Stimulated activated CD8-positive, alpha-beta memory T cell treated with anti-CD3 and anti-CD28 coated beads, Interleukin-4, amount 100 ng/mL, for 4 hours (primary cell): ENCODE measurements at places on chromosomes 3 and 15.

DNA sequence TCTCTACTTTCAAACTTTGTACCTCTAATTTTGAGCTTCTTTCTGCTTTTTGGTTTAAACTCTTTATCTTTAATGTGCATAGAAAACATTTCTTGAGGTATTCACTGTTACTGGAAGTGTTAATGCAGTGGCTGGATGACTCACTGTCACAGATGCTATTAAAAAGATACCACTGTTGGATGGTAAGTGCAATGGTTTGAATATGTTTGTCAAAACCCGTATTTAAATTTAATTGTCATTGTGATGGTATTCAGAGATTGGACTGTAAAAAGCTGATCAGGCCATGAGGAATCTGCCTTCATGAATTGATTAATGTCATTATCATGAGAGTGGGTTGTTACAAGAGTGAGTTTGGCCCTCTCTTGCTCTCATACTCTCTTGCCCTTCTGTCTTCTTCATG is 70.6 kb downstream of the AP4E1 start:
- no peak for DNase-seq

GRCh38 chr3:111033470-111034050 is 38.1 kb upstream of the NECTIN3 start:
- DNase-seq = no peak

DNA sequence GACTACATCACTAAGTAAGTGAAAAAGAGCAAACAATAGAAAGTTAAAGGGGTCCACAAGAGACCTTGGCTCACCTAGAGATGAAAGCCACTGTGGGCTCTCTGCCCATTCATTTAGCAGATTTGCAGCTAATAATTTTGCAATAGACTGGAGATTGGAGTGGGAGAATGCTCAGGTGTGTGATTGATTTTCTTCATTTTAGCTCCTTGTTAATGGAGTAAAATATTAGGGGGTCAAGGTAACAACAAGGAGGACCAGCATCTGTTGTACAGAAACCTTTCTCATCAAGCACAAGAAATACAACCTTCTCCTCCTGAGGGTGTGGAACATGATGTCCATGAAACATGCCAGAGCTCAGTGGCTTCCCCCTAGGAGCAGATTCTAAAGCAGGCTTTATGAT is 63.2 kb downstream of the TMEM266 start:
- DNase-seq = no peak

DNA sequence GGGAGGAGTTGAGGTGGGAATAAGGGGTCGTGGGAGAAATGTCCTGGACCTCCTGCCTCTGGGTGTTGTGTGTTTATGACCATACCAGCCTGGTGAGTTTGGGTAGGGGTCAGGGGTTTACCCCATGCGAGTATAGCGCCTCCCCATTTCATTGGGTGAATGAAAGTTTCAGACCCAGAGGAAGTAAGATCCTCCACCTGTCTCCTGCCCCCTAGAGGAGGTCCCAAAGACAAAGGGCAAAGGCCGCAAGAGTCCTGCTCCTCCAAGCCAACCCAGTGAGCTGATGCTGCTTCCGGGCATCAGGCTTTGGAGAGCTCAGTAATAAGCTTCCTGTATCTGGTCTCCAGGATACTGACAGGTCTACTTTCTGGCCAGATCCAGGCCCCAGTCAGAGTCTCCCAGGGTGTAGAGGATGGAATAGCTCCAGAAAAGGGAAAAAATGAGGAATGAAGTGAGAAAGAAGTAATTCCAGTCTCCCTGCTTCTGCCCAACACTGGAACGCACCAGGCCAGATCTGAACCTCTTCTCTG is 6.4 kb upstream of the TBC1D21 start:
- DNase-seq = no peak

GRCh38 chr15:72077950-72078349 is 40.0 kb downstream of the MYO9A start:
- no peak for DNase-seq

- no peak for DNase-seq
Measured at GRCh38 chr15:38726187-38726586, 161.6 kb upstream of the RASGRP1 start.

GRCh38 chr3:149475451-149476060 is 1.1 kb downstream of the TM4SF4 start:
- DNase-seq = no peak

- DNase-seq = no peak
Measured at GRCh38 chr3:59064276-59064675, 14.5 kb upstream of the CFAP20DC start.

DNA sequence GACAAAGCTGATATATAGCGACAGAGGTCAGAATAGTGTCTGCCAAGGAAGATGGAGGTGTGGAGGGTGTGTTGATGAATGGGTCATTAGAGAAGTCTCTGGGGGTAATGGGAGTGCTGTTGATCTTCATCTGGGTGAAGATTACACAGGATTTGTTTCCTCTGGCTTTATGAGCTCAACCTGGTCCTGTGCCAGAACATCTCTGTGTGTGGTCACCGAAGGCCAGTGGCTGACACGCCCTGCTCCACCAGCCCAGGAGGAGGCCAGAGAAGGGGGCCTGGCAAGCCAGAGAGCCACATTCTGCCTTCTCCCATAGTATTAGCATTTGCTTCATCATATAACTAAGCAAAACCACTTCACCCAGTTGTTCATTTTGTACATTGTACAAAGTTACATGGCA is 121.1 kb downstream of the ZNF621 start:
- DNase-seq = no peak

DNA sequence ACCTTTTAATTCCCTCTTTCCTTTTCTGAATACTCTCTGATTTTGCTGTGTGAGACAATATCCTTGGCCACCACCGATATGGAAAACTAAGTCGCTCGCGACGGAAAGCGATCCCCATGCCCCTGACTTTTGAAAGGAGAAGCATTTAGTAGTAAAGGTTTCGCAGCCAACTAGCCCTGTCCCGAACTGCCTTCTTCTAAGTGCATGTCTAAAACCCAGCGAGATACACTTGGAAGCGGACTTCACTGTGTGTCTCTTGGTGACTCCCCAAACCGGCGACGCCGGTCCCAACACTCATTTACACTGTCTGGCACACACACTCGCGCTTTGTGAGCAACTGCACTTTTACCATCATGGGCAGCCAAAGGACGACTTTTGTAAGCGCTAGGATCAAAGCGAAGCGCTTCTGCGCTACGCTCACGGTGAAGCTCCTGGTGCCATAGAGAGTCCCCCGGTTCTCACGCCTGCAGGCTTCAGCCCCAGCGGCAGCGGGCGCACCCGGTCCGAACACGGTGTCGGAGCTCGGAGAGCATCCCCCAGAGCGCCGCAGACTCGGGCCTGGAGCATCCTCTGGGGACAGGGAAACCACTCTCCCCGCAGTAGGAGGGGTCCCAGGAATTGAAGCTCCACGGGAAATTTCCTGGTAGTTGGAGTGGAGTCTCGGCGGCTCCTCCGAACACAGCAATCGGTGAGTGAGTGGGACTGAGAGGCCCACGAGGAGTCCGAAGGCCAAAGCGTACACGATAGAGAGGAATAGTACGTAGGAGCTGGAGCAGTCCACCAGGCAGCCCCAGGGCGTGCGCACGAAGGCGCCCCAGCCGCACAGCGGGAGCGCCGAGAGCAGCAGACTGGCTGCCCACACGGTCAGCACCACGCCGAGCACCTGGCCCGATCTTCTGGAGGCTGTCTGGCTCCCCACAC is 1.4 kb downstream of the GPR149 start:
- no peak for DNase-seq

GRCh38 chr3:14178247-14179113 is at the start of the genes LSM3 and XPC:
LSM3 (plus strand) TSS chr3:14178817; CDS start chr3:14178861, 44 bp downstream.
XPC (minus strand) TSS chr3:14178601; CDS start chr3:14178568, 33 bp downstream.
- DNase-seq = peak; percentile 92

- no peak for DNase-seq
Measured at GRCh38 chr3:185549122-185549521, 3.3 kb downstream of the LIPH start.

GRCh38 chr15:49848282-49848724 is 227.5 kb downstream of the DTWD1 start:
- no peak for DNase-seq

GRCh38 chr15:88454236-88454635 is 13.0 kb downstream of the MRPL46 start:
- DNase-seq = no peak

DNA sequence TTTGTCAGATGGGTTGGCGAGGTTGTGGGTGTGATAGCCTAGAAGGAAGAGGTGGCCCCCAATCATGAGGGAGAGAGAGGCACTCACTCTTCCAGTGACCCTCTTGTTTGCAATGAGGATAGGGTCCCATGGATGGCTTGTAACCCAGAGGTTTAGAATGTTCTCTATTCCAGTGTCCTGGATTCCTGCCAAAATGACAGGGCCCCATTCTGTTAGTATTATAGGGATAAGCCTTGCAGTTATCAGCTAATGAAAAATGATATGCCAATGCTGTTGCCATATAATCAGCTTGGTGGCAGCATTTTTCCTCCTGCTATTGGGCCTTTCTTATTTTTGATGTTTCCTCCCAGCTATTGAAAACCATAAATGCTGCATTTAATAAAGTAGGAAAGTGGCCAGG is 23.3 kb upstream of the SENP7 start:
- no peak for DNase-seq

GRCh38 chr15:47769166-47769565 is 51.9 kb downstream of the SEMA6D start:
- DNase-seq = no peak

- no peak for DNase-seq
Measured at GRCh38 chr3:139443186-139443585, 33.1 kb downstream of the RBP2 start.

DNA sequence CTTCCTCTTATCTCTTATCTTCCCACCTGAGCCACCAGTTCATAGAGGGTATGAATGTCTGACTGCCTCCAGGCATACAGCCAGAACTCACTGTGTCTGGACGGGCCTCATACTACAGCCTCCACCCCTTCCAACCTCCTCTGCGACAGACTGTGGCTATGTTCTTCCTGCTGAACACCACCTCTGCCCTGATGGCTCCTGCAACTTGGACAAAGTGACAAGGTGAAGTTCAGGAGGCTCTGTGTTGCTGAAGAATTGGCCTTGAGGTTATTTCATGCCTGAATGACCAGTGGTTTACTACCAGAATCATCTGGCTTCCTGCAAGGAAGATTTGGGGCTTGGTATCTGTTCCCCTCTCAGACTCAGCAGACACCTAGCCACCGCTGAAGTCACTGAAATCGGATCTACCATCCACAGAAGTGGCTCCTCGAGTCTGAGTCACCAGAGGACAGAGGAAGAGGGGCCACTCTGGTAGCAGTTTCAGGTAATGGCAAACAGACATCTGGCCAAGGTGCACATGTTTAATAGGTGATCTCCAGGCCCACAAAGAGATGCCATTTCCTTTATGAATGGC is 14.2 kb upstream of the ULK3 start:
- DNase-seq = no peak

GRCh38 chr3:114441386-114441785 is 147.6 kb downstream of the TIGIT start:
- no peak for DNase-seq

- no peak for DNase-seq
Measured at GRCh38 chr3:81173514-81173913, 587.9 kb downstream of the GBE1 start.

- no peak for DNase-seq
Measured at GRCh38 chr3:87260270-87260669, 16.1 kb downstream of the POU1F1 start.

- no peak for DNase-seq
Measured at GRCh38 chr3:186172353-186172752, 63.5 kb upstream of the ETV5 start.

DNA sequence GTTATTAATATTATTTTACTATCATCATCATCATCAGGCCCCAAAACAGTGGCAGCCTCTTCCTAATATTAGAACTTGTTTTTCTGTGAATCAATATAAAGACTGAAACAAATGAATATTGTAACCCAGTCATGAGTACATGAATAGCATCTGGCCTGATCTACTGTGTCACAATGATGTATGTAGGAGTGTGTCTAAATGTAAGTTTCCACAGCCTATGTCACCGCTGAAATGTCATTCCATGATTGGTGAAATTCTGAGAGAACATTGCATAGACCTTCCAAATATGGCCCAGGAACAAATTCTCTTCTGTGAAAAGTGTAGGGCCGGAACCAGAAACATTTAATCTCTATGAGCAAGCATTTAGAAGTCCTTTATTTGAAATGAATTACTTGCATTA is 20.6 kb upstream of the C3orf49 start:
- DNase-seq = no peak

DNA sequence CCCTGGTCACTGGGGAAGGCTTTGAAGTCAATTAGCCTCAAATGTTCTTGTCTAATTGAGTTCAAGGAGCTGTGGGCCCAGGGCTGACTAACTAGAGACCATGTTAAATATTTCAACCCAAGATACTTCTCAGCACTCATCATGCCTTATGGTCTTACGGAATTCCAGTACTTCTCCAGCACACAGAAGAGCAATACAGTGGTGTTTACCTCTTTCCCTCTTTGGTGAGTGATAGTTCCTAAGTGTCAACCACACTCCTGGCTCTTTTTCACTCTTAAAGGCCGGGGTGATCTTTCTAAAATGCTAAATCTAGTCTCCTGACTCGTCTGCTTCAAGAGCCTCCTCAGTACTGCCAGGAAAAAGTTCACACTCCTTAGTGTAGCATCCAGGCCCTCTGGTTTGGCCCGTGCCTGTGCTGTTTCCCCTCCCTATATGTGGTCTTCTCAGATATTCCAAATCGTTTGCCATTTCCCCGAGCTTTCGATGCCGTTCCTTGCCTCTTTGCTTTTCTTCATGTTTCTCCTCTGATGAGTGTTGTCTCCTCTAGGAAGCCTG is 4.7 kb downstream of the MYZAP start:
- DNase-seq = no peak

DNA sequence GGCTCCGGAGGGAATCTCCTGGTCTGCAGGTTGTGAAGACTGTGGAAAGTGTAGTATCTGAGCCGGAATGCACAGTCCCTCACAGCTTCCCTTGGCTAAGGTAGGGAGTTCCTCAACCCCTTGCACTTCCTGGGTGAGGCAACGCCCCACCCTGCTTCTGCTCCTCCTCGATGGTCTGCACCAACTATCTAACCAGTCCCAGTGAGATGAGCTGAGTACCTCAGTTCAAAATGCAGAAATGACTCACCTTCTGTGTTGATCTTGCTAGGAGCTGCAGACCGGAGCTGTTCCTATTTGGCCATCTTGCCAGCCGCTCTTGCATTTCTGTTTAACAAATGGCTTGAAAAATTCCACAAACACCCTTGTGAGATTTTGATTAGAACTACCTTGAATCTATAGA is 156.1 kb downstream of the STXBP5L start:
- no peak for DNase-seq

DNA sequence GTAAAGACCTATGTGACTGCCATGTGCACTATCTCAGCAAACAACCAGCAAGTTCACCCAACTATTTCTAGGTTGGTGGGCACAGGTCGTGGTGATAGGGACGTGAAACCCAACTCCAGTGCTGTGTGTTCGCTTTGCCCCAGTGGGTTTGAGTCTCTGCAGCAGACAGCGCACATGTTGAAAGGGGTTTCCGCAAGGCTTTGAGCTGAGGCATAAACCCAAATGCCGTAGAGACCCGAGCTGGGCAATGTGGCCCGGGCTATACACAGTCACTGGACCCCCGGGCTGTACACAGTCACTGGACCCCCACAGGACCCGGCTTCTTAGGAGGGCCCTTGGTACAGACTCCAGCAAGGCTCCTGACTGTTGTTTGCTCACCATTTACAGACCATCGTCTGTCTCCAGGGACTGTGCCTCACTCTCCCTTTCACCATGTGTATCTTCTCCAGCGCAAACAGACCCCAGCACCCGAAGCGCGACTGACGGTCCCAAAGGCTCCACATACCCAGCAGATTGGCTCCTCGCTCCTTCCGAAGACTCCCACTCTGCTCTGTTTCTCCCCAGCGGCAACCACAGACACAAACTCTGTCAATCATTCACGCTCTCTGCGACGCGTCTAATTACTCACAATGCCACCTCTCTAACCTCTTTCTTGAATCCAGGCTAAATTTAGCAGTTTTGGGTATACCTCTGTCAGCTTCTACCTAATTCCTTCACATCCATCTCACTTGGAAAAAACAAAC is 31.2 kb downstream of the PCSK6 start:
- no peak for DNase-seq

GRCh38 chr3:38227989-38228388 is 37.6 kb upstream of the SLC22A13 start:
- no peak for DNase-seq
